ENCODE measurements at places on chromosomes 7 and 10.
A peak's percentile ranks its signal among the peaks of the same experiment; 100 is the strongest.

DNA sequence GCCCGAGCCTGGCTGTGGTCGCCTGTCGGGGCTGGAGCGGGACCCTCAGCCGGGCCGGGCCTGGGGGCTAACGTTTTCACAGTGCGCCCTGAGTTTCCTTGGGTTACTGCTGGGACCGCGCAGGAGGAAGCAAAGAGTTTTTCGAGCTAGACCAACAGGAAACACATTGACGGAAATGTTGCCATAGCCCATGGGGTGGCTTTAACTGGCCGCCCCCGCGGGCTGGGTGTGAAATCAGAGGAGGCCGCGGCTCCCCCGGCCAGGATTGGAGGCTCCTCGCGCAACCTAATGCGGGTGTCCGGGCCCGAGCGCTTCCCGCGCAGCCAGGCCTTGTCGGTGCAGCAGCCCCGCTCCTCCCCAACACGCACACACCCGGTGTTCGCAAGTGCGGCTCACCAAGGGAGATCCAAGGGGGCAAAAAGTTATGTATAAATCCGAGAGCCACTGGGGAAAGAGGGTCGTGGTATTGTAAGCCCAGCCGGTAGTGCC is 1.9 kb downstream of the HHEX start:
- peak; percentile 32 for DNase-seq

DNA sequence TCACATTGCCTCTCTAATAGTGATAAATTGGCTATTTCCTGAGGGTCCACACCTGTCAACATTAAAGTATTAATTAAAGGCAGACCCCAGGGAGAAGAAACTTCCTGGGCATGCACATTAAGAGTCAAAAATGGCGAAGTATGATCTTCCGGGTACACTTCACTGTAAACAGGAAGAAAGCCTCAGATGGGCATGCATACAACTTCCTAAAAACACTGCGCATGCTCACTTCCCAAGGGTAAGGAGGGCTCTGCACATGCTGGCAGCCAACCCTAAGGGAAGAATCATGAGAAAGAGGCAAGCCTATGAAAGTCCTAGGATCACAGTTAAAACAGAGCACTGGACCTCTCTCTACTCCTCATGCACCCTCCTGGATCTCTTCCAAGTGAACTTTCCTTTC is 80.1 kb upstream of the IMMP2L start:
- no peak for DNase-seq

DNA sequence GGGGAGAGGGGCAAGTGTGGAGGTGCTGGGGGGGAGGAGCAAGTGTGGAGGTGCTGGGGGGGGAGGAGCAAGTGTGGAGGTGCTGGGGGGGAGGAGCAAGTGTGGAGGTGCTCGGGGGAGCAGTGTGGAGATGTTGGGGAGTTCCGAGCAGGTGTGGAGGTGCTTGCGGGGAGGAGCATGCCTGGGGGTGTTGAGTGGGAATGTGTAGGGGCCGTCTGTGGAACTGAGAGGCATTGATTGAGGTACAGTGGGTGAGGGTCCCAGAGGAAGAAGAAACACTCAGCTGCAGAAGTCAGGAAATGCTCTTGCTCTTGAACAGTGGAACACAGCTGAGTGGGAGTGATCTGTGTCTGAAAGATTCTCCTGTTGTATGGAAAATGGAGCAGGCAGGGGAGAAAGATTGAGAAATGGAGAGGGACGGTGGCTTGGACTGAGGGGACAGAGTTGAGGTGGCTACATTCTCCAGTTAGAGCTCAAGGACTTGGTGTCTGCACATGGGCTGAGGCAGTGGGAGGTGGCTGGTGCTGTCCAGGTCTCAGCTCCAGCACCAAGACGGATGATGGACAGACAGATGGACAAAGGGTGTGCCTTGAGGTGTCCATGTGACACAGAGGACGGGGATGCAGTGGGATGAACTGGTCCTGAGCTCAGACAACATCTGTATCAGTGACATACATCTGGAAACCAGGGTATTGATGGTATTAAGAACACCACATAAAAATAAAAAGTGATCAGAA is 25.2 kb upstream of the NCAPG2 start:
- no peak for DNase-seq

GRCh38 chr10:98365406-98366061 is 49.4 kb downstream of the PYROXD2 start:
- DNase-seq: no peak

DNA sequence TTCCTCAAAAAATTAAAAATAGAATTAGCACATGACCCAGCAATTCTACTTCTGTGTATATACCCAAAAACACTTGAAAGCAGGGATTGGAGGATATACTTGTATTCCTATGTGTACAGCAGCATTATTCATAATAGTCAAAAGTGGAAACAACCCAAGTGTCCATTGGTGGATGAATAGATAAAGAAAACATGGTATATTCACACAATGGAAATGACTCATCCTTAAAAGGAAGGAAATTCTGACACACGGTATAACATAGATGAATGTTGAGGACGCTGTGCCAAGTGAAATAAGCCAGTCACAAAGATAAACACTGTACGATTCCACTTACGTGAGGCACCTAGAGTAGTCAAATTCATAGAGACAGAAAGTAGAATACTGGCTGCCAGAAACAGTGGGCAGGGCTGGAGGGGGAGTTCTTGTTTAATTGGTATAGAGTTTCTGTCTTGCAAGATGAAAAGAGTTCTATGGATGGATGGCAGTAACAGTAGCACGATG is 26.6 kb upstream of the KAT6B start:
- no peak for DNase-seq

DNA sequence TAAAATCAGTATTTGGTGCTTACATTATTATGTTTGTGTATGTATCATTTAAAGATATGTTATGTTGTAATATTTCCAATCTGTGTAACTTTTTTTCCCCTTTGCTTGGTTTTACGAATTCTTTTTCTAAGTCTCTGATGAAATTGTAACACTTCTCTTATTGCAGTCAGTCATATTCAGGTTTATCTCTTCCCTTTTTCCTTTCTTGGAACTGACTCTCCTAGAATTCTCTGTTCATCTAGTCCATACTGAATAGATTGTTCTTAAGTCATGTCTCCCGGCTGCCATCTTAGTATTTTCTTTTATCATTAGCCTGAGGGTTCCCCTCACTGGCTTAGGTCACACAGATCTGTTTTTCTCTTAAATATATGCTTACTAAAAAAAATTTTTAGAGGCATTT is 44.6 kb downstream of the PHTF2 start:
- no peak for DNase-seq

- no peak for DNase-seq
Measured at GRCh38 chr7:23966941-23967340, 256.9 kb downstream of the STK31 start.

GRCh38 chr7:116770941-116771340 is 91.4 kb upstream of the CAPZA2 start:
- no peak for DNase-seq
